ENCODE measurements at places on chromosomes 16 and 17.

- no peak for DNase-seq
Observed at GRCh38 chr17:10598621-10599020, 49.2 kb upstream of the MYH2 start.

GRCh38 chr16:86395477-86395876 lies 114.8 kb upstream of the FOXF1 start:
- no peak for DNase-seq

GRCh38 chr17:81074875-81075274 lies 39.9 kb downstream of the BAIAP2 start:
- no peak for DNase-seq

GRCh38 chr16:30063893-30064728 lies 1.4 kb upstream of the ALDOA start:
- DNase-seq: peak; percentile 57

DNA sequence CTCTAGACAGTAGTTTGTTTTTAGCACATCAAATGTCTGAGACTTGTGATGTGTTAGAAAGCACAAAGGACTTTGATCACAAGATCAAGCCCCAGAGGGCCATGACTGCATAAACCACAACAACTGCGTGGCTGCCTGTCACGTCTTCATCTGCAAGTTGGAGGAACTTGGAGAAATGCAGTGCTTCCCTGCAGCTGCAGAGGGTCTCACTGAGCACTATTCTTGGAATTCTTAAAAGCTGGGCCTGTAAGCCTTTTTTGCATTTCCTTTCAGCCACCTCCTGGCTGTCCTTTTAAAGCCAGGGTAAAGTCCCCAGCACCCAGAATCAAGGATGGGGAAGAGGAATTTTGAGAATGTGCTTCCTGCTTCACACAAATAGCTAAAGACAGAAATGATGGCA lies 431.3 kb downstream of the MAF start:
- DNase-seq: no peak

DNA sequence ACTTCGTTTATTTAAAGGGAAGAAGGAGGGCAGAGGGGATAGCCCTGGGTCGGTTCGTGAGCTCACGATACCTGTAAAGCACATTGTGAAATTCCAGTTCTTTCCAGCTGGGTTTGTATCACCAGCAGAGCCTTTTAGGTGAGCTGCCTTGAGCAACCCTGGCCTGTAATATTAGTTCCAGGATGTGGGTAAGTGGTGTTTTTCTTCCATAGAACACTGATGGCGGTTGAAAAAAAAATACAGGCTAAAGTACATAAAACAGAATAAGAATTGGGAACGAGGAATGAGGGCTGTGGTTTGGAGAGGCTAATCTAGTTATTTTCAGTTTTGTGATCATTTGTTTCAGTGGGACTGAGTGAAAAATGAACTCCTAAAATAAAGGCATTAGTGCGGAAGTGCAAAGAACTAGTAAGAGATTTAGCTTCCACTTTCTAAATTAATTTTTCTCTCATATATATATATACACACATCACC lies 20.6 kb downstream of the HS3ST3B1 start:
- no peak for DNase-seq

DNA sequence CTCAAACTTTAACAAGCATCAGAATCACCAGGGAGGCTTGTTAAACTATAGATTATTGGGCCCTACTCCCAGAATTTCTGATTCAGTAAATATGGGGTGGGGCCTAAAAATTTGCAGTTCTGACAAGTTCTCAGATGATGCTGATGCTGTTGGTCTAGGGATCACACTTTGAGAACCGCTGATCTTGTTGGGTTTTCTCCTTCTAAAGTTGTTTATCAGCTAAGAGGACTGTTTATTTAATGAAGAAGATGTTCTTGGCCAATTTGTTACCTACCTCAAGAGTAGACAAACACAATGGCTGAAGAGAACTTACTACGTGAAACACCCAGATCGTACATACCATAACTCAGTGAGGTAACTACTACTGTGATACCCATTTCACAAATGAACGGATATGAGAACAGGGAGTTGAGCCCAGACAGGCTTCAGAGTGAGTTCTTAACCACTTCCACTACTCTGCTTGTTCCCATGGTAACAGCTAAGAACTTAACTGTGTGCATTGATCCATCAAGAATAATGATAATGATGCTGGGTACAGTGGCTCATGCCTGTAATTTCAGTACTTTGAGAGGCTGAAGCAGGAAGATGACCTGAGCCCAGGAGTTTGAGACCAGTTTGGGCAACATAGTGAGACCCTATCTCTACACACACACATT lies 85.3 kb upstream of the NSRP1 start:
- no peak for DNase-seq

GRCh38 chr16:2043667-2044451 lies 3.8 kb downstream of the NTHL1 start:
- peak; percentile 32 for DNase-seq

- no peak for DNase-seq
Observed at GRCh38 chr16:81782236-81782635, 3.1 kb downstream of the PLCG2 start.

- no peak for DNase-seq
Observed at GRCh38 chr16:72301523-72302236, 129.7 kb upstream of the PMFBP1 start.

DNA sequence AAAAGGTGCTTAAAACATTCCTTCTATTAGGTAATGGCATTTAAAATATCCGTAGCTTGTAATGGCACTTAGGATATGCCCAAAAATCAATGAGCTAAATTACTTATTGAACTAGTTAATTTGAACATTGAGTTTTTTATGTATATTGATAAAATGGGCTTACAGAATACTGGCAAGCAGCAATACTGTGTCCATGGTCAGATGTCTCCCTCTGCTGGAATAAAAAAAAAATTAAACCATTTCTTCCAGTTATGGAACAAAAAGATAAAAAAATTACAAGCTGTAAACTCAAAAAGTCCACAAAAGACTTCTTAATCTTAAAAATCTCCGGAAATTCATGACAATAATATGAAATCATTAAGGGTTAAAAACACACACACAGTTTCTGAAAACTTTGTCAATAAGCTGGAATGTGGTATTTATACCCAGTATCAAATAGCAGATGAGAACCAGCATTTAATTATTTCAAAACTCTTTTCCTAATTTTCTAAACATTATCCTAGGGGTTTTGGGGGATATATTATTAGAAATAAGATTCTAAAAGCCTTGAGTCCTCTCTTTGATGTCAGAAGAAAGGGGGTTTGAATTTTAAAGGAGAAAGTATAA lies 21.5 kb upstream of the PSMD7 start:
- DNase-seq: no peak

DNA sequence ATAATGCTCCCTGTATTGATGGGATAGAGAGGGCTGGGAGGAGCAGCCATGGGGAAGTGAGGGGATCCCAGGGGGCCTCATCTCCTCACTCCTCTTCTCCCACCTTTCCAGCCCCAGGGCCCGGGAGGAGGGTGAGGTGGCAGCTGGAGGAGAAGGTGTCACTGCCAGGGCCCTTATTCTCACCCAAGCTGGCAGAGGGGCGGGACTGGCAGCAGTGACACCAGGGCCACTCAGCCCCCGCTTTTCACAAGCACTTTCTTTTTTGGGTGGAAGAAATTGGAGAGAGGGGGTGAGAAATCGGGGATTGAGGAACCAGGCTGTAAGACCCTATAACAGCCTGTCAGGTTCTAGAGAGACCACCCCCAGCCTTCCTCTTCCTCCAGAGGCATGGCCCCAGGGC lies 2.4 kb upstream of the TBX21 start:
- no peak for DNase-seq

GRCh38 chr17:75125984-75126383 lies 5.6 kb downstream of the NT5C start:
- no peak for DNase-seq

DNA sequence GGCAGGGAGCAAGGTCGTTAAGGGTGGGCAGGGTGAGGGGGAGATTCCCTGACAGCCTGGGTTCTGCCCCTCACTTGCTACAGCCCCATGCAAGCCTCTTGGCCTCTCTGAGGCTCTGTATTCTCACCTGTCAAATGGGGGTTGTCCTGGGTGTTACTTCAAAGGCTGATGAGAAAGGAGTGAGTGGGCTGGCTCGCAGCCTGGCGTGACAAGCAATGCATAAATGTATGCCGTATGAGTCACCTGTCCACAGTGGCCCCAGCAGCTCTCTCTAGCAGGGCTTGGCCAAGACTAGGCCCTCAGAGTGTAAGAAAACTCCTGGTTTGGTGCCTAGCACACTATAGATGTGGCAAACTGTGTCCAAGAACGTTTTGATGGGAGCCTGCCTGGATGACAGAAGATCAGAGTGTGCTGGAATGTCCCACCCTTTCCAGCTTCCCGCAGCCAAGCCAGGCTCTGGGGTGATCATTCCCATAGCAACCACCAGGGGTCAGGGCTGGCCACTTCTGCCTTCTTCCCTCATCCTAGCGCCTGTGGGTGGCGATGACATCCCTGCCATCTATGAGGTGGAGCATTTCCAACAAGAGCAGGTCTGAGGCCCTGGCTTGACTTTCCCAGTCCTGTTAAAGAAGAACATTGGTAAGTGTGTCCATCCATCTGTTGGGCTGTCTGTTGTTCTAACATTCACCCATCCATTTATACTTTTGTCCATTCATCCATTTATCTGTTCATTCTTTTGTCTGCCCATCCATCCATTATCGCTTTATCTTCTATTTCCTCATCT lies 37.2 kb upstream of the ADGRG1 start:
- peak; percentile 17 for DNase-seq

DNA sequence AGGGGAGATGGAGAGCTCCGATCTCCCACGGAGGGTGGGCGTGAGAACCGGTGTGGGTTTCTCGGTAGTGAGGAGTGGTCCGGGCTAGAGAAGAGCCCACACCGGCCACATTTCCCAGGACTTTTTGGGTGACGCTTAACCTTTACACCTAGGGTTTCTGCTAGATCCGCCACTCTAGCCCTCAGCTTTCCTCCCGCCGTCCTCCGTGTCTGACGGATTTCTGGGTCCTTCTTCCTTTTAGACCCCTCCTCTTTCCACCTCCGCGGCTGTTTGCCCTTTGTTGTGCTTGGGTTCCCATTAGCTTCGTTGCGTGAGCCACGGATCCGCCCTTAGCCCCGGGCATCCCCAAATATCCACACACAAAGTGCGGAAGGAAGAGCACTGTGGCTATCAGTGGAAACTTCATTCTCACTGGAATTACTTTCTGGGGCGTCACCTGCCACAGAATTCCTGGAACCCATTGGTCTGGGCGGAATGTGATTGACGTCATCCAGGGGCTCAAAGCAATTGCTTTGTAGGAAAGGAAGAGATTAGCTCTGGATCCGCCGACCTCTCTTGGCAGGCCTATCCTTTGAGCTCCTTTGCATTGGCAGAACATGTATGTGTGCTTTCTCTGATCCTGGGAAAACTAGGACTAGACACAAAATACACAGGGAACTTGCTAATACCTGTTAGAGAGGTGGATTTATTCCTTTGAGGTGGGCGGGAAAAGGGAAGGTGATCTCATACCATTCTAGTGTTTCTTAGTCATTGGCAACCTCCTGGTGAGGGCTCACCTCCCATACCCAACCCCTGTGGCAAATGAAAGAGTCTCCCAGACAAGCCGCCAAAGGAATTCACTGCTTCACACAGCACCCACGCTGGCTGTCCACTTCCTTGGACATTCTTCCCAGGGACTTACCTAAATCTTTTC lies 654 bp downstream of the TNFAIP1 start:
- DNase-seq: peak; percentile 55

DNA sequence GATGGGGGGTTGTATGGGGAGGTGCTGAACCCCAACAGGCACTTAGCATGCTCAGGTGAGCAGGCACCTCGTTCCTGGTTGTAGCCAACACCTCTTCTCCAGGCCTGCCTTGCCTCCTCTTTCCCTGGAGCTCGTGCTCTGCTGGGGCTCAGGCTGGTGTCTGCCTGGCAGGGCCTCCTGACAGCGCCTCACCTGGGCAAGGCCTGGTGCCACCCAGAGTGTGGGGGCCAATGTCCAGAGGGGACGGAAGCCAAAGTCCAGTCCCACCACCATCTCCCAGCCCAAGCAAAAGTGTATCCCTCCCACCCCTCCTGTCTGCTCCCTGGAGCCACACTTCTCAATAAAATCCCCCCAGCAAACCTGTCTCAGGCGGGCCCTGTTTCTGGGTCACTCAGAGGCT lies 304.2 kb upstream of the TNRC6C start:
- no peak for DNase-seq

GRCh38 chr17:77502626-77503292 lies 362.0 kb downstream of the SEC14L1 start:
- no peak for DNase-seq

GRCh38 chr17:69268543-69269014 lies 40.0 kb upstream of the ABCA10 start:
- no peak for DNase-seq

- DNase-seq: no peak
Observed at GRCh38 chr17:72813481-72813880, 279.0 kb downstream of the SLC39A11 start.

GRCh38 chr16:83363521-83363920 lies 444.3 kb upstream of the HSBP1 start:
- no peak for DNase-seq

DNA sequence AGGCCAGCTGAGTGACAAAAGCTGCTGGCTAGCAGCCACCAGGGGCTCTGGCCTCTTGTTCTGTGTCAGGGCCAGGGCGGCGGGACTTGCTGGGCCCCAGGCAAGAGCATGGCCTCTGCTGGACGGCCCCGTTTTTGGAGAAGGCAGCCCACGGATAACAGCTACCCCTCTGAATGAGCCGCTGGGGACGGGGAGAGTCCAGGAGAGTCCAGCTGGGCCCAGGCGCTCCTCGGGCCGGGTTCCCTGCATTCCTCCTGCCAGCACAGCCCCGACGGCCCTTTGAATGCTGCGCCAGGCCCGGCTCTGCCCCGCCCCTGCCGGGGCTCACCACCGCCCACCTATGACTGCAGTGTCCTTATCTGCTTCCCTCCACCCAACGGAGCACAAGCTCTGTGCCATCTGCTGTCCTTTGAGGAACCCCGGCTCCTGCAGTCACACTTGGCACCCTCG lies 33.4 kb downstream of the SLC7A5 start:
- no peak for DNase-seq

- DNase-seq: no peak
Observed at GRCh38 chr16:88010343-88010967, 59.2 kb downstream of the BANP start.

DNA sequence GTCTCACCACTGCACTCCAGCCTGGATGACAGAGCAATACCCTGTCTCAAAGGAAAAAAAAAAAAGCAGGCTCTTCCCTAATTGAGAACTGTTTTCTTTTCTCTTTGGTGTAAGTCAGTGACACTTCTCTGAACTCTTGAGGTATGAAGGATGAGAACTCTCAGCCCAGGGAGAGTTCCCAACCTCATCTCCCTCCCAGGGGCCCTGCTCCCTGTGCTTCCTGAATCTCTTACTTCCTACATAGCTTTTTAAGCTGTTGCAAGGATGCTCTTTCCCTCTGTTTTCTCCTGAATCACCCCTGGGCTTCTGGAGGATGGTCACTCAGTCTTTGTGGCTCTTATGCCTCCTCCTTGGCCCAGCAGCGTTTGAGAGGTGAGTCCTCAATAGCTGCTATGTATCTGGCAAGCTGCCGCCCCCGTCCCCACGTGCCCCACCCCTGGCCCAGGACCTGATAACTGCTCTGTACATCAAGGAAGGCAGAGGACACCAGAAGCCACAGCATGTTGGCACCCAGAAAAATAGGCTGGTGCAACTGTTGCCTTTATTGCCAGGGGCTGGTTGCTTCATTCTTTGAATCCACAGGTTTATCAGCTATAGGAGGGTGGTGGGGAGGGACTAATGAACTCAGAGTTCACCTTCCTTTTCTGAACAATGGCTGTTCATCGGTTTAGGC lies 24.0 kb downstream of the IGF2BP1 start:
- no peak for DNase-seq

GRCh38 chr17:14101976-14102375 lies 32.7 kb downstream of the COX10 start:
- DNase-seq: no peak

GRCh38 chr17:81339534-81340296 lies 44.6 kb upstream of the SLC38A10 start:
- DNase-seq: no peak
